ENCODE measurements at places on chromosomes 5 and 9.

DNA sequence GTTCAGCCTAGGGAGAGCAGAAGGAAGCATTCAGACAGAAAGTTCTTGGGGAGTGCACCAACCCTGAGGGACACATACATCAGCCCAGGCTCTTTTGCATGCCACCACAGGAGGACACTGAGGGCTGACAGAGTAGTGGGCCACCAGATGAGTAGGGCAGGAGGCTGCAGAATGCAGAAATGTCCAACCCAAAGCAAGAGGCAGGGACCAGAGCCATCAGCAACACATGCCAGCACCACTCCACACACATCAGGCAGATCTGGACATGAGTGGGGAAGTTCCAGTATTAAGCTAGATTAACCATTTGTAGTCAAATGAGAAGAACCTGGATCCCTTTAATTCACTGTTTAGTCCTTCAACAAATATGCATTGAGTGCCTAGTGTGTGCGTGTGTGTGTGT, 35.7 kb upstream of the OTULINL start:
- no peak for DNase-seq

DNA sequence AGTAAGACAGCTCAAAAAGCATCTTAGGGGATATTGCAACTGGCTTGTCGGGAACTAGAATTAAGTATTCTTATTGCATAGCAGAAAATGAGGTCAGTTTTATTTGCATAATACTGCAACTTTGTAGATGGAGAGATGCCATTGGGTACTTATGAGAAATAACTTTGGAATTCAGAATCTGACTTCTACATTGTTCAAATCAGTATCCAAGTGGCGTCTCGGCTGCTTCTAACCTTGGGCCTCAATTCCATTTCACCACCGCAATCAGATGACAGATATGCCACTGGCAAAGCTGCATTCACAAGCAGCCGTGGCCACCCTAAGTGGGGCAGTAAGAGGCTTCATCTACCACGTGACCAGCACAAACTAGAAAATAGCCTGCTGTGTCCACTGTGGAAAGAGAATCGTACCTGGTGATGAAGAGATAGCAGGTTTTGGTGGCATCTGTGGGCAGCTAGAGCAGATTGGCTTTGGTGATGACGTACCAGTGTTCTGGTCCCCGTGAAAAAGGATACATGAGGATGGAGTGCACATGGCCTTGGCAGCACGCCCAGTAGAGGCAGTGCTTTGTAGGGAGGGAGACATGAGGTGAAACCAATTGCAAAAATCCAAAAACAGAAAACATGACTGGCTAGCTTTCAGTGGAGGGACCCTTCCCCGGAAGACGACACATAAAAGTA, 116.6 kb downstream of the KLHL3 start:
- DNase-seq: peak; percentile 60

DNA sequence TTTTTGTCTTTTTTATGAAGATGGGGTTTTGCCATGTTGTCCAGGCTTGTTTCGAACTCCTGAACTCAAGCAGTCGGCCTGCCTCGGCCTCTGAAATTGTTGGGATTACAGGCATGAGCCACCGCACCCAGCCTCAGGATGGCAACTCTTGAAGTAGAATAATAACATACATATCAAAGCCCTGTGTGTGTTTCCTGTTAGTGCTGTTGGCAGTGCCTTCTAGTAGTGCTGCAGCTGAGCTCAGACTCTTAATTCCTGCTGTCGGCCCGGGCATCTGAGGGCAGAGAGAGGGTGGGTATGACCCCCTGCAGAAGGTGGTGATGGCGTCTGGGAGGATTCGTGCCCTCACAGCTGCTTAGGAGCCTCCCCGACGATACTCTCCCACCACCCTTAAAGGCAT, 227.2 kb downstream of the PDZD2 start:
- no peak for DNase-seq

- DNase-seq: no peak
These were observed 14.9 kb downstream of the RASGRF2 start for GRCh38 chr5:80975065-80975464.

DNA sequence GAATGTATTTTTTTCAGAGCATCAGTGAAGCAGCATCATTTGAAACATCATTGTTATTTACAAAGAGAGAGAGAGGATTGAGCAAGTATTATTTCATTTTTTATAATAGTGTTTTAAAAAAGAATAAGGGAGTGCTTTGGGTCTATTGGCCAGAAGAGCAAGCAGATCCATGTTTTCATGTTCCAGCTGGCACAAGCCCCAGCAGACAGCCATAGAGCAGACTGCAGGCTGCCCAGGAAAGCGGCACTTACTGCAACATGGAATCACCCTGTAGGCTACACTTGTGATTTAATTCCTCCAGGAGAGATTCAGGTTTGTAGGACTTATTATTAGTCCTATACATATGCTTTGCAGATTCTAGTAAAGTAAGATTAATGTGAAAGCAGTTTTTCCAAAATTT, 407.0 kb upstream of the GRAMD2B start:
- no peak for DNase-seq

- no peak for DNase-seq
These were observed 34.0 kb downstream of the DAP start for GRCh38 chr5:10726913-10727517.

- no peak for DNase-seq
These were observed 107.4 kb downstream of the LHFPL2 start for GRCh38 chr5:78541086-78541654.

GRCh38 chr9:130738281-130738680, 44.7 kb downstream of the EXOSC2 start:
- no peak for DNase-seq

GRCh38 chr5:117691081-117691870, 1116.7 kb upstream of the SEMA6A start:
- no peak for DNase-seq

- DNase-seq: peak; percentile 22
These were observed 52.5 kb upstream of the SLC2A8 start for GRCh38 chr9:127344368-127345000.

DNA sequence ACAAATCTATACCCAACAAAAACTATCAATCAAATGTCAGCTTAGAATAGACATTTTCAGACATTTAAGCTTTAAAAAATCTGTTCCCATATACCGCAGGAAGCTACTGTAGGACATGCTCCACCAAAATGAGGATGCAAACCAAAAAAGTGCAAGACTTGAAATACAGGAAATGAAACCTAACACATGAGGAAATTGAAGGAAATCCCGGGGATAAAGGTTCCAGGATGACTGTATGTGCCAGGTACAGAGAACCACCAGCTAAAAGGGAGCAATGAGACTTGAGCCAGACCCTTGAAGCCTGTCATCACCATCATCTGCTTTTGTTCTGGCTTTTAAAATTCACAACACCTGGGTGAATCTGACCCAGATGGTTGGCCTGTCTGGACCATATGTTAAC, 21.4 kb downstream of the DIAPH1 start:
- no peak for DNase-seq

DNA sequence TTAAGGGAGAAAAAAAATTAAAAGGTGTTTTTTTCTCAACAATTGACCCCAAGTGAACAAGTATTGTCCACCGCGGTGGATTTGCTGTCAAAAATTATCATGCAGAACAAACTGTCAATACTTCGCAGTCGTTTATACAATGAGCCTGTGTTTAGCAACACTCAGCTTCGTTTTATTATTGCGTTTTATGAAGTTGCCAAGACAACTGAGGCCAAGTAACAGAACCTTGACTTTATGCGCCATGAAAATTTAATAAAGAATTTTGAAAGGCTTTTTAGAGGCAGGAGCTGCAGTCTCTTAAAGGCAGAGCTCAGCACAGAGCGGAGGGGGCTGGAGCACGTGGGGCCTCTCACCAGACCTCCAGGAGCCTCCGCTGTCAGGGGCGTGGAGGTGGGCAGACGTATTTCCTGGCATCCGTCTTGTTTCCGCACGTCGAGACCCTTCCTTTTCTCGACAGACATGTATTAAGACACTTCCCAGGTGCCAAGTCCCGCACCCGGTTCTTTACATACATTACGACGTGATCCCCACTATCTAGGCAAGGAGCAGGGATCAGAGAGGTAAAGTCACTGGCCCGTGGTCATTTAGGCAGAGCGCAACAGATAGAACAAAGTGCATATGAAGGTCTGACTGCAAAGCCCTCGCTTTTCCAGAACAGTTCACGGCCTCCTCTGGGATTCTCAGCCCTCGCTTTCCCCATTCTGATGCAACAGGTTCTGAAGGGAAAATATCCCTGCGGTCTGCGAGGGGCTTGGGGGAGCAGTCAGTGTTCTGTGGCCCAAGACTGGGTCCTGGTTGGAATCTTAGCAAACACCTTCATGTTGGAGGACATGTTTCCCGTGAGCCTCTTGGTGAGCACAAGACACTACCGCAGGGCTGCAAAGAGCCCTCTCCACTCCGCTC, 164.4 kb downstream of the DAB2IP start:
- DNase-seq: no peak

GRCh38 chr5:164053123-164053522, 547.7 kb downstream of the MAT2B start:
- DNase-seq: no peak

GRCh38 chr5:73747696-73748380, 121.8 kb downstream of the ARHGEF28 start:
- no peak for DNase-seq

DNA sequence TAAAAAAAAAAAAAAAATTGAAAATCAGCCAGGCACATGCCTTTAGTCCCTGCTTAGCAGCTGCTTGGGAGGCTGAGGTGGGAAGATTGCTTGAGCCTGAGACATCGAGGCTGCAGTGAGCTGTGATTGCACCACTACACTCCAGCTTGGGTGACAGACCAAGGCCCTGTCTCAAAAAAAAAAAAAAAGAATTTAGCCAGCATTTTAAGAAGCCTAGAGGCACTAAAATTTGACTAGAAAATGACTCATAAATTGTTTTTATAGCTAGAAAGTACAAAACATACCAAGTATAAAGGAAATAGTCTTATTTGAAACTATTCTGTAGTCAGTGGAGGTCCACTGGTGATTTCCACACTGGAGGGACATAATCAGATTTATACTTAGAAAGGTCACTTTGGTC, 17.5 kb downstream of the LRRC70 start:
- no peak for DNase-seq

GRCh38 chr5:76471406-76471805, 68.3 kb downstream of the IQGAP2 start:
- DNase-seq: no peak

- DNase-seq: no peak
These were observed 343.1 kb downstream of the ZSWIM6 start for GRCh38 chr5:61675015-61675692.

GRCh38 chr9:18720691-18721090, 246.7 kb downstream of the ADAMTSL1 start:
- no peak for DNase-seq

DNA sequence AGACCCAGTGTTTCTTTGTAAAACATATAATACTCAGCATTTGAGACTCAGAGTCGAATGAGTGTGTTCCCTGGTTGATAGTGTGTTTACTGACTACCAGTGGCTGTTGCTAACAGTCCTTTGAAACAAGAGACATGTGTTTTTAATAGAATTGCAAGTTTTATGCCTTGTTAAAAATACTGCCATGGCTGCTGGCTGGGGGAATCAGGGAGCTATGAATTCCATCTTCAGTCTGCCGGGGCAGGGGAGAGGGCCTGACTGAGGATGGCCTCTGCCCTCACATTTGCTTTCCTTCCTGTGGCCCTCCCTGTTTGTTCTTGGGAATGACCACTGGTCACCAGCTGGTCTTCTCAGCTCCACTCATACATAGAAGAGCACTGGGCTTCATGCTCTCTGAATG, 63.8 kb downstream of the PDZD2 start:
- DNase-seq: no peak

DNA sequence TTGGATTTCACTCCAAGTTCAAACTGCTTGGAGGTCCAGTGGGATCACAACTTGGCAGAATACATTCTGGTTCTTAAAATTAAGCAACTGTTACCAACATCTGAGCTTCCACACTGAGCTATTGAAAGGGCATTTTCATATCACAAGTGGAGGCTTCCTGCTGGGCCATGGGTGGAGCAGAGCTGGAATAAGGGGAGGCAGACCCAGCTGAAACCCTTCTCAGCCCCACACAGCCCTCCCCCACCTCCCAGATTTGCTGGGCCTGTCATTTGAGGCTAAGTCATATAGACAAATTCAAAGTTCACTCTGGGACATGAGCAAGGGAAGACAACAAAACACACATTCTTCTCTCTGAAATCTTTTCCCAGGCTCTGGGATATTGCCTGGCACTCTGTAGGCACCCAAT, 79.9 kb downstream of the ACTL7B start:
- DNase-seq: no peak

DNA sequence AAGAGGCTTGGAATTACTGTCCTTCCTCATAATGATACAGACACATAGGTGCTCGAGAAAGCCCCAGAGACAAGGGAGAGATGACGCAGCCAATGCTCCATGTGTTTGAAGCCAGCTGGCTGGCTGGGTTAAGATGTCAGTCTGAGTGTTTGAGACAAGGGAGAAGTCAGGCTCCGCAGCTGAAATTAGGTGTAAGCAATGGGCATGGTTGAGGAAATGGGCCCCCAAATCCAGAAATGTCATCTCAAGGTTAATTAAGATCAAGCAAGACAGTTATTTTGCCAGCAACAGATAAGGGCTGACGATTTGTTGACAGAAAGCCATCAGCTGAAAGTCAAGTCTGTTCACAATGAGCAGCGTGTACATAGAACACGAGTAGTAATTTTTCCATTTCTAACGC, 713.4 kb downstream of the IRX1 start:
- DNase-seq: no peak

Measured in foreskin keratinocyte (primary cell).